CD8-positive, alpha-beta memory T cell (primary cell): ENCODE measurements at places on chromosomes 7 and 10. TPM values are rescaled to one million over a fixed set of nuclear protein-coding genes. Genes with fewer than 3 reads are reported as not detected.

GRCh38 chr7:87872346-87872745 lies 3.8 kb downstream of the SLC25A40 start:
- DNase-seq, result no peak
- peaks cover 20% of the 10 kb centered on the region for H3K4me1 ChIP-seq
- H3K36me3 ChIP-seq, result no peaks in the 10 kb centered on the region
- H3K27ac ChIP-seq, result no peak overlapping the region
- H3K27me3 ChIP-seq, result no peaks in the 10 kb centered on the region

DNA sequence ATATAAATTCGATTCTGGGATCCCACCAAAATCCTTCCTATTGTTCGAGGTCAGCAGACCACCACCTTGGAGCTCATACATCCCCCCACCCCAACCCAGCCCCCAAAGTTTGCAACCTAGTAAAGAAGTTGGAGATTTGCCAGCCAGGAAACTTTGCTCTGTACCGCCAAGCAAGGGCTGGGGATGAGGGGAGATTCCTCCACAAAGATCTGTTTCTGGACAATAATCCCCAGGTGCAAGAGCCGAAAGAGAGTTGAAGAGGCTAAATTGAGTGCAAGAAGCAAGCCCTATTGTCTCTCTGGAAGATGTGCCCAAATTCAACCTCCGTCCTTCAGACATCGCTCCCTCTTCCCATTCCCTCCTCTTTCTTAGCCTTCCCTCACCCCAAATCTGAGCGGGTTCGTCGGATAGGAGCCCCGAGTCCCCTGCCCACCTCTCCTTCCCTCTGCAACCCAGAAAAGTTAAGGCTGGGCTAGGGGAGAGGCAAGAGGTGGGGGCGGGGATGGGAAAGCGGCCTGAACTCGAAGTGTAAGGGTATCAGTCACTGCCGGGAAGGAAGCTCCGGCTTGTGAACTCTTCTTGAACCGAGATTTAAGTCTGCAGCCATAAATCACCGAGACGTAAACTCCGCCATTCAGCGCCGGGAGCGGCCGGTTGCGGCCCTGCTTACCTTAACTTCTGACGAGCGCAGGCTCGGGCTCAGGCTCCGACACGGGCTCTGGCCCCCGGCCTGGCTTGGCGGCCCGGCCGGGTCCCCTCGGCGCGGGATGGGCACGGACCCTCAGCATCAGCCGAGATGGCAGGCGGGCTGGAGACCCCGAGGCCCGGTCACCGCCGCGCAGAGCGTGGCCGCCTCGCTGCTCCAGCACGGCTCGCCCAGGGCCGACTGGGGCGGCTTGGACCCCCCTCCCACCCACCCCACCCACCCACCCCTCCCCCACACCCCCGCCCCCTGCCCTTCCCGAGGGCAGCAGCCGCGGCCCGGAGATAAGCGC lies 10.8 kb upstream of the HOXA2 start:
- no peak overlapping the region for H3K4me3 ChIP-seq
- no peaks in the 10 kb centered on the region for H3K4me1 ChIP-seq
- no peak for DNase-seq
- H3K36me3 ChIP-seq, result no peaks in the 10 kb centered on the region

GRCh38 chr10:89478085-89478738 lies 57.2 kb downstream of the SLC16A12 start:
- DNase-seq, result no peak
- H3K27ac ChIP-seq, result no peak overlapping the region
- no peaks in the 10 kb centered on the region for H3K36me3 ChIP-seq
- H3K4me3 ChIP-seq, result no peak overlapping the region
- H3K27me3 ChIP-seq, result peaks cover 5% of the 10 kb centered on the region
- no peaks in the 10 kb centered on the region for H3K4me1 ChIP-seq

DNA sequence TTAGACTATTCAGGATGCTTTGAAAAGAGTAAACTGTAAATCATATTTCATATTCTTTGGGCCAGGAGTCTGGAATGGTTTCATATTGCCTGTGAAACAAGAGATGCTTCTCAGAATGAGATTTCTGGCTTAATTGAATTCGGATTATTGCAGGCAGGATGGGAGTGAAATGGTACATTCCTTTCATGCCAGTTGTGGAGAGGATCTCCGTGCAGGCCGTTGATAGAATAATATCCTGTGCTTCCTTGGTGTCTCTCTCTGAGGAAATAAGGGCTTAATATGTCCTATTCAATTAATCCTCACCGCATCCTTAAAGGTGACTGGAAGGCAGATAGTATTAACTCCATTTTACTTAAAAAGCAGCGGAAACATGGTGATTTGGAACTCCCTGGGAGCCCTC lies 56.6 kb downstream of the CUX1 start:
- no peak overlapping the region for H3K27ac ChIP-seq
- H3K27me3 ChIP-seq, result no peaks in the 10 kb centered on the region
- H3K4me1 ChIP-seq, result no peaks in the 10 kb centered on the region
- H3K36me3 ChIP-seq, result no peaks in the 10 kb centered on the region
- DNase-seq, result no peak

DNA sequence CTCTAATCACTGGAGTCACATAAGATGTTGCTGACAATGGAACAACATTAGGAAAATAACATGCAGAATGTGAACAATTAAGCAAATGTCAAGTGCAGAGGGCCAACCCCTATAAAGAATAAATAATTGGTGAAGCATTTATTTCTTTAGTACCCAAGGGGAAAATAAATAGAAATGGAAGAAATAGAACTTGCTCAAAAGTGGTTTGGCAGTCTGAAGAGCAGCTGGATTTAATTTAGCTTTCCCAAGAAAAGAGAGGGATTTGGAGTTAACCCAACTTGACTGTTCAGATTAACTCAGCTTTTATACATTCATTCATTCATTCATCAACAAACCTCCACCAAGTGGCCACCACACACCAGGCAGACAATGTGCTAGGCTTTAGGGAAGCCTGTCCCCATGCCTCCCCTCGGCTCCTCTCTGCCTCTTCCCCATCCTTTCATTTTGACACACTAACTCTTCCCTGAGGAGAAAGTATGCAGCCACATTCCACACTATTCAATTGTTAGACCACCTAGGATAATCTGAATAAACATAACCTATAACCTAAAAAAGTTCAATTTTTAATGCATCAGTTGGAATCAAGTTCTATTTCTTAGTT lies 295.5 kb downstream of the AHR start:
- DNase-seq, result no peak
- no peaks in the 10 kb centered on the region for H3K27me3 ChIP-seq
- H3K36me3 ChIP-seq, result no peaks in the 10 kb centered on the region
- H3K4me1 ChIP-seq, result no peaks in the 10 kb centered on the region
- no peak overlapping the region for H3K4me3 ChIP-seq

GRCh38 chr10:11143242-11143641 lies 125.6 kb downstream of the CELF2 start:
- no peak overlapping the region for H3K27ac ChIP-seq
- no peaks in the 10 kb centered on the region for H3K36me3 ChIP-seq
- H3K4me3 ChIP-seq, result no peak overlapping the region

GRCh38 chr7:106599343-106599698 lies 61.6 kb downstream of the CCDC71L start:
- H3K27ac ChIP-seq, result no peak overlapping the region
- no peaks in the 10 kb centered on the region for H3K27me3 ChIP-seq
- no peaks in the 10 kb centered on the region for H3K36me3 ChIP-seq
- peaks cover 13% of the 10 kb centered on the region for H3K4me1 ChIP-seq
- no peak overlapping the region for H3K4me3 ChIP-seq
- DNase-seq, result no peak

GRCh38 chr7:47188653-47189315 lies 393.1 kb downstream of the TNS3 start:
- no peak overlapping the region for H3K27ac ChIP-seq
- no peak overlapping the region for H3K4me3 ChIP-seq
- no peak for DNase-seq
- H3K27me3 ChIP-seq, result no peaks in the 10 kb centered on the region

DNA sequence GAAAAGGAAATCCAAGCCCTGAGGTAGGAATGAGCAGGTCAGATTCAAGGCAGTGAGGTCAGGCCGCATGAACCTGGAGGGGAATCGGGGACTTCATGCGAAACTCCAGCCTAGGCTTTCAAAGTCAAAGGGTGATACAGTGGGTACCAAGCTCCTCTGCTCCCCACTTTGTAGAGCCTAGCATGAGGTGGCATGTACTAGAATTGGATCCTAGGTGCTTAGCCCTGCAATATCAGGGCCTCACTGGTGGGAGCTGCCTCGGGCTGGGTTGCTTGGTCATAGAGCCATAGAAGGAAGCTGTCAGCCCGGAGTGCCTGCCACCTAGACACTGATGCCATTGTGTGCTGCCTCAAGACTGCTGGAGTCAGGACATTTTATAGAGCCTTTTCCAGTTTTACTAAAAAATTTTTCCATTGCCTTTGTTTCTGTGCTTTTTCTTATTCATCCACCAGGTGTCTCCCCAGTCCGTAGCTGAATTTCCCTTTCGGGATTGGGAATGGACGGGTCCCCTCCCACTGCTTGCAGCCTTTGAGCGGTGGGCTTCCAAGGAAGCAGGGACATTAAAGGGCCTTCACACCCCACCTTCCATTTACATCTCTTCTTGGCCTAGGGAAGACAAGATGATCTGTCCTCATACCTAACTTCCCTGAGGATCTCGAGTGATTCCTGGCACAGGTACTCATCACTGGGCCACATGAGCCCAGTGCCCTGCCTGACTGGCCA lies 5.5 kb upstream of the LZTS2 start:
- peaks cover 13% of the 10 kb centered on the region for H3K36me3 ChIP-seq
- DNase-seq, result no peak
- no peak overlapping the region for H3K27ac ChIP-seq
- no peaks in the 10 kb centered on the region for H3K27me3 ChIP-seq
- H3K4me3 ChIP-seq, result no peak overlapping the region

GRCh38 chr10:24360282-24361127 lies 151.6 kb downstream of the KIAA1217 start:
- no peak overlapping the region for H3K27ac ChIP-seq
- no peak overlapping the region for H3K4me3 ChIP-seq
- H3K27me3 ChIP-seq, result no peaks in the 10 kb centered on the region
- H3K36me3 ChIP-seq, result no peaks in the 10 kb centered on the region

GRCh38 chr10:125084614-125085257 lies 75.6 kb downstream of the CTBP2 start:
- H3K27ac ChIP-seq, result no peak overlapping the region
- no peaks in the 10 kb centered on the region for H3K36me3 ChIP-seq
- DNase-seq, result no peak
- no peaks in the 10 kb centered on the region for H3K4me1 ChIP-seq
- H3K27me3 ChIP-seq, result no peaks in the 10 kb centered on the region

DNA sequence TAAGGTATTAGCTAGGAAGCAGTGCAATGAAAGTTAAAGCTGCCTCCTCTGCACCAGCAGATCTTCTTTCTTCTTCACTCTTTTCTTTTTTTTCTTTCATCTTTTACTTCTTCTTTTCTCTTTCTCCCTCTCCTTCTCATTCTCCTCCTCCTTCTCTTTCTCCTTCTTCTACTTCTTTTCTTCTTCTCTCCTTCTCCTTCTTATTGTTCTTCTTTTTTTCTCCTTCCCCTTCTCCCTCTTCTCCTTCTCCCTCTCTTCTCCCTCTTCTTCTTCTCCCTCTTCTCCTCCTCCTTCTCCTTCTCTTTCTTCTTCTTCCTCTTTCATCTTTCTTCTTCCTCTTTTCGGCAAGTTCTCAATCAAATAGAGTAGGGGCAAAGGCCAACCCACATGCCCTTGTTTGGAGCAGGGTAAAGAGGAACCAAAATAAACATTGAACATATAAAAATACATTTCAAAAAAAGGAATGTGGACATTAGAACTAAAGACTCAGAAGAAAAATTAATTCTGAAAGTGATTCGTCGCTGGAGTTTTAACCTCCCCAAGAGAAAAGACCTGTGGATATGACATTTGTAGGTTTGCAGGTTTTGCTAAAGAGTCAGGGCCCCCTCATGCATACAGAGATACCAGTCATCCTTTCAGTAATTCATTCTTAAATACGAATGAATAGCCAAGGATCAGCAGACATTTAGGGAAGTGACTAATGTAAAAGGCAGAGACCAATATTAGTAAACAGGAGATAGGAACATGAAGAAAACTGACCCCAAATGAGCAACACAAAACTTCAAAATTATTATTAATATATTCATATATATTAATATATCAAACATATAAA lies 93.0 kb upstream of the RSU1 start:
- H3K4me1 ChIP-seq, result no peaks in the 10 kb centered on the region
- H3K27me3 ChIP-seq, result no peaks in the 10 kb centered on the region
- no peak overlapping the region for H3K27ac ChIP-seq
- no peak for DNase-seq
- H3K4me3 ChIP-seq, result no peak overlapping the region

DNA sequence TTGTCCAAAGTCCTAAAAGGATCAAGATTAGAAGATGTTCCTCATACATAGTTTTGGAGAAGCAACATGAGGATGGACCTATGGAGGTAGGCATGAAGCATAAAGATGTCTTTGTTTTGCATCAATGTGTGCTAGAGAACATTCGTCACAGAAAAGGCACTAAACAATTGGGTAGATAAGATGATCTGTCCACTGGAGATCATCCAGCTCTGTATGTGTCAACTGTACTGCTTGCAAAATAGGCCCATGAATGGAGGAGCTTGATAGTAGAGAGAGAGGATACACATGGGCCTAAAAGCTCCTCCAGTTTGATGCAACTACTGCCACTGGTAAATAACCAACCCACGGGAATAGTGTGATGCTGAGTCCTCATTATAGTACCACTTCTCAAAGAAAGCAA lies 286.4 kb upstream of the HGF start:
- no peak for DNase-seq
- H3K4me3 ChIP-seq, result no peak overlapping the region
- no peak overlapping the region for H3K27ac ChIP-seq
- no peaks in the 10 kb centered on the region for H3K4me1 ChIP-seq
- H3K36me3 ChIP-seq, result no peaks in the 10 kb centered on the region

GRCh38 chr7:140070546-140070945 lies 7.8 kb upstream of the PARP12 start:
- no peak overlapping the region for H3K4me3 ChIP-seq
- no peaks in the 10 kb centered on the region for H3K27me3 ChIP-seq
- no peaks in the 10 kb centered on the region for H3K36me3 ChIP-seq
- no peaks in the 10 kb centered on the region for H3K4me1 ChIP-seq

GRCh38 chr7:95582578-95583293 lies 13.6 kb downstream of the PDK4 start:
- no peaks in the 10 kb centered on the region for H3K27me3 ChIP-seq
- no peaks in the 10 kb centered on the region for H3K36me3 ChIP-seq
- no peak overlapping the region for H3K4me3 ChIP-seq

GRCh38 chr7:66824041-66824440 lies 83.5 kb downstream of the RABGEF1 start:
- no peak for DNase-seq
- no peak overlapping the region for H3K27ac ChIP-seq
- H3K36me3 ChIP-seq, result no peaks in the 10 kb centered on the region
- H3K27me3 ChIP-seq, result no peaks in the 10 kb centered on the region
- no peak overlapping the region for H3K4me3 ChIP-seq

The SMO gene
- total RNA-seq, result 0.22 TPM

The CHST3 gene
- total RNA-seq, result 0.07 TPM

The NODAL gene
- not detected for total RNA-seq

The CALML3 gene
- not detected for total RNA-seq

The H2BK1 gene
- total RNA-seq, result not detected

The CAV2 gene
- total RNA-seq, result not detected

The LRRN3 gene
- 101 TPM for total RNA-seq

The KNDC1 gene
- total RNA-seq, result not detected

The PDE1C gene
- total RNA-seq, result not detected

The GPR141 gene
- not detected for total RNA-seq
